ENCODE measurements at places on chromosomes 1 and 21.

DNA sequence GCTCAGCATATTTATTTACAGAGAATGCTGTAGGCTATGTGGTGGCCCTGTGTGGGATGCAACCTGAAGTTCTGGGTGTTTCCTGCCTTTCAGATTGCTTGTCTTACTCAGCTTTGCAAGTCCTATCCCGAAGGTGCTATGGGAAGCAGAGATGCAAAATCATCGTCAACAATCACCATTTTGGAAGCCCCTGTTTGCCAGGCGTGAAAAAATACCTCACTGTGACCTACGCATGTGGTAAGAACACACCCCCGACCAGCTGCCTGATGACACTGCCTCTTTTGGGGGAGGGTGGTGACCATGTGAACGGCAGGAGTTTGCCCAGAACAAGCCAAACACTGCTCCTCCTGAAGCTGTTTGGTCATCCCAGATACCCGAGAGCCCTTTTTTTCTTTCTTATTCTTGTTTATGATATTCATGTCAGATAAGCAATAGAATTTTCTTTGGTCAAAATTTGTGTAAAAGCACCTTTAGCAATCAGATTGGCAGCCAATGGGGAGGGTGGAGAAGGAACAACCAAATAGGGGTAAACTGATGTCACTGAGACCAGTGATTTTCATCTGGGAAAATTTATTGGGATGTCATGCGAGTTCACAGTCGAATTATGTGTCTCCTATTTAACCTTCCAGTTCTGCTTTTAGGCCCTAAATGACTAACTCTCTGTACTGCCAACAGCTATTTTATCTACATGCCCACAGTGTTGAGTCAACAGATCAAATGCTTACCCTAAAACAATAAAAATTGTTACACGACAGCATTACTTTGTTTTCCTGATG lies 82.6 kb downstream of the EVA1C start:
- DNase-seq, result no peak

DNA sequence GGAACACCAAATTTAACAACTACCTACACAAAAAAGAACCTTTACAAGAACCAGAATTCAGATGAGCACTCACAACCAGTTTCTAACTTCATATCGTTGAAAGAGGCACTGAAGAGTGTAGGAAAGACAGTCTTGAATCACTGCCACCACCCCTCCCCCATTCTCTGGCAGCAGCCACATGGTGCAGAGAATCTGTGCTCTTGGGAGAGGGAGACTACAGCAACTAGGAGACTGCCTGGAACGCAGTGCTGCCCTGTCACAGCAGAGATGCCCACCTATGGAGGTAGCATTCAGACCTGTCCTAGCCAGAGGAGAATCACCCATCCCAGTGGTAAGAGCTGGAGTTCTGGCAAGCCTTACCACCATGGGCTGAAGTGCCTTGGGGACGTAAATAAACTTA lies 7.3 kb downstream of the CCN1 start:
- no peak for DNase-seq

GRCh38 chr1:244050835-244051444 lies at the start of gene ZBTB18:
TSS of gene ZBTB18 (plus strand) at chr1:244051283. CDS start at chr1:244051432, 149 bp downstream.
- DNase-seq, result no peak

DNA sequence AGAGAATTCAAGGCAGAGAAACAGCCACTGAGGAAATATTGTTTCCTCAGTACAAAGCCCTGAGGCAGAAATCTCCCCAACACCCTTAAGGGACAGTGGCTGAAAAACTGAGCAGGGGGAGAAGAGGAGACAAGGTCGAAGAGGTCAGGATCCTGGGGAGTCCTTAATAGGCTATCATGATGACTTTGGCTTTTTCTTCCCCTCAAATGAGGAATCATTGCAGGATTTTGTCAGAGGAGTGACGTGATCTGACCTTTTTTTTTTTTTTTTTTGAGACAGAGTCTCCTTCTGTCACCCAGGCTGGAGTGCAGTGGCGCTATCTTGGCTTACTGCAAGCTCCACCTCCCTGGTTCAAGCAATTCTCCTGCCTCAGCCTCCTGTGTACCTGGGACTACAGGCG lies 10.2 kb downstream of the MAP7D1 start:
- DNase-seq, result no peak

DNA sequence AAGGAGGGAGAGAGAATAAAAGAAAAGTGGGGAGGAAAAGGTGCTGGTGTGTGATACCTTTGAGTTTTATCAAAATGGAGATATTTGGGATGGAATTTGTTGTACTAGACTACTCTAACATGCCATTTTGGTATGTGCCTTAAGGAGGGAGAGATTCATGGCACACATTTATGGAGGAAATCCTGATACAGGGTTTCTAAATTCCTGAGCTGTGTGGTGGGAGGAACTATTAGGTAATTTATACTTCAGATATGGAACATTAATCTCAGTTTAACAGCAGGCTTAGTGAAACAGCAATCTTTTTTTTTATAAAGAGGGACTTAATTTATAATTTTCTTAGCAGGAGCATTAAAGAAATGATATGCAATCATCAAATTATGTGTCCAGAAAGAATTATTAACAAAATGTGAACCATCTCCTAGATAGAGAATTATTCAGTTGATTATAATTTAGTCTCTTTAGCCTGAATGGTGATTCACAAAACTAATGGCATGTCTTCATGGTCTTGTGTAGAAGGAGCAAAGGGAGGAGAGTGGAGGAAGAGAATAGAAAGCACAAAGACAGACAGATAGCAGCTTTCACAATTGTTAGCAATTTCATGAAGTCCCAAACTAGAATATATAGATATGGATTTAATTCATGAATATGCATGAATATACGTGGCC lies 301.6 kb downstream of the HLX start:
- DNase-seq, result no peak

DNA sequence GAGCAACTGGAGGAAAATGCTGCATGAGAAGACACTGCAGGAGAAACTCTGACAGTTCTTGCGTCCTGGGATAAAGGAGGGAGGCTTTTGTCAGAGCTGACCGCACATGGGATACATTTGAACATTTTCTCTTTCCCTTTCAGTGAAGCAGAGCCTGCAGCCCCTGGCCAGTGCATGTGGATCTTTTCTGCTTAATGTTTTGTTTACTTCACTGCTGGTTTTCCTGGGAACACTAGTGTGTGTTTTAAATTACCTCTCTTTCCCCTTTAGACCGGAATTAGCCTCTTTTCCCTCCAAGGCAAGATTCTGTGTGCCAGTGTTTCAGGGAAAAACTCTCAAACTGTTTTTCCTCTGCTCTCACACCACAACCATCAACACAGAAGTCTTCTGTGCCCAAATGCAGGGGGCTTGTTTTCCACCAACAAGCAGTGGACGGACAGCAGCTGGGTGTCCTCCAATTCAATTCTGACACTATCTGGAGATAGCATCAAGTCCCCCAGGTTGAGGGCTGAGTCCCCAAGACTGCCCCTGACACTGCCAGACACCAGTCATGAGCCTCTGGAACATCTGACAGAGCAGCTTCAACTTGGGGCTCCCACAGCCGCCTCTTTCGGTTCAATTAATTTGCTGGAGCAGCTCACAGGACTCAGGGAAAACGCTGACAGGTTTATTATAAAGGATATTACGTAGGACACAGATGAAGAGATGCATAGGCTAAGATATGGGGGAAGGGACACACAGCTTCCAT lies 136.2 kb downstream of the RHOU start:
- no peak for DNase-seq

DNA sequence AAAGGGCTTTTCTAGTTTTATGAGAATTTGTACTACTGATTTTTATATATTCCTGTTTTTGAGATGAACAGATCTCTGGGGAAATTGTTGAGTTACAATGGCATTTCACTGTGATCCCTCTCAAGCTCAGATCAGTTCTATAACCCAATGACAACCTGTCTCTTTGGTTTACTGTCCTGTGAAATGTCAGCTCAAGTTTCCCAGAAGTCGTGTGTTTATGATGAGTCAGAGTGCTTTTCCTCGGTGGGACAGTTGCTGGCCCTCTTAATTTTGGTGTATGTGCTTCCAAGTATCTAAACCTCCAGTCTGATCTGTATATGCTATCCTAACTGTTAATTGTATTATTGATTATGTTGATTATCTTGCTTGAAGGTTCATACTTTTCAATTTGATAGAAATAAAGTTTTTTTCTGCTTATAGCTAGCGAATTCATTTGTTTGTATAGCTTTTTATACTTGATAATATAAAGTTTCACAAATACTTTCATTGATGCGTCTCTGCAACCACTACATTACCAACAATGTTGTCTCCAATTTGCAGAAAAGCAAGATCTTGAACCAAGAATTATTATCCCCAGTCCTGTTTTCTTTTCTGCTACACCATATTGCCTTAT lies 77.5 kb upstream of the DNAJC6 start:
- no peak for DNase-seq

- no peak for DNase-seq
Observed at GRCh38 chr1:61504305-61504704, 220.6 kb downstream of the TM2D1 start.

- DNase-seq, result no peak
Observed at GRCh38 chr1:203178083-203178482, 2.5 kb upstream of the MYBPH start.

DNA sequence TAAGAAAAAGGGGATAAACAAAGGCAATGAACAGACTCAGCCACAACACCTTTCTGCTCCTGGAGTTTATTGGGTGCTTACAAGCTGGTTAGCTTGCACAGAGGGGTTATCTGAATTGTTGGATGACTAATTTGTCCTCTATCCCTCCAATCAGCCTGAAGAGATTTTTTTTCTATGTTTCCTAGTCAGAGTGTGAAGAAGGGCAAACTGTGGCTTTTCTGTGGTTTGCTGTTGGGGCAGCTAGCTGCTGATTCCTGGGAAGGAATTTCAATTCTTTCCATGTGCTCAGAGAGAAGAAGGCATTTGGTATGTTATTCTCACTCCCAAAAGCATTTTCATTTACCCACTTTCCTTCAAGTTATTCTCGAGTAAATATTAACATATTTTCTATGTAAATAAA lies 48.6 kb downstream of the PCP4 start:
- DNase-seq, result no peak

DNA sequence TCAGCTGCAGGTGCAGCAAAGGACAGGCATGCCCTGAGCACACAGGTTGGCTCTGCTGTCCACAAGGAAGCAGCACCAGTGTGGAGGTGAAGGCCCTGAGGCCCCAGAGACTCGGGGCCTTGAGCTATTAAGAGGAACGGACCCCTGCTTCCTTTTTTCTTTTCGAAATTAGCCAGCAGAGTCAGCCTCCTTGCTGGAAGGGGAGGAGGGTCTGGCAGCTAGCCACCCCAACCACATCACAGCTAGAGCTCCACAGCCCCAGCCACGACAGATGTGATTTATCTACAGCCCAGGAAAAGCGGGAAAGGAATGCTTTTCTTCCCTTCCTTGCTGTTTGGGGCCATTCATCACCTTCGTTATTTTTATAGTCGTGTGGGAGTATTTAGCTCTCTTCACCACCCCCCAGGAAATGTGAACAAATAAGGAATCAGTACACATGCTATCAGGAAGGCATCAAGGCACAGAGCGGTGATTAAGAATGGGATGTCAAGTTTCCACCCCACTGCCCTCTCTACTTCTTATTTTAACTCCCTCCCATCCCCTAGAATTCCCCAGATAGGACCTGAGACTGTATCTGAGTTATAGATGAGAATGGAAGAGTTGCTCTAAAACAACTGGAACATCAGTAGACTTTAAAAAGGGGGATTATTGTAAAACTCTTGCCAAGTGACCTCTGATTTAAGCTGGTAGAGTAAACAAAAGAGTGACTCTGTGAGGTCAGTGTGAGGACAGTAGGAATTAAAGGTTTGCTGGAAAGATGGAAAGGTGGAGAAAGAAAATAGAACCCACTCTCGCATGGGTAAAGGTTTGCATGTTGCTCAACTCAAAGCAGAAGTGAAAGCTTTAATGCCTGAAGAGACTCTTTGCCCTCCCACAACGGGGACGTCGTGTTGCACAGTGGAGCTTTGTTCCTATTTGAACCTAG lies 224.7 kb upstream of the GJB5 start:
- no peak for DNase-seq

GRCh38 chr1:21592086-21592865 lies 76.9 kb downstream of the RAP1GAP start:
- no peak for DNase-seq

- no peak for DNase-seq
Observed at GRCh38 chr1:229554886-229555621, 3.5 kb downstream of the ABCB10 start.

- no peak for DNase-seq
Observed at GRCh38 chr1:172719694-172720138, 60.8 kb downstream of the FASLG start.

DNA sequence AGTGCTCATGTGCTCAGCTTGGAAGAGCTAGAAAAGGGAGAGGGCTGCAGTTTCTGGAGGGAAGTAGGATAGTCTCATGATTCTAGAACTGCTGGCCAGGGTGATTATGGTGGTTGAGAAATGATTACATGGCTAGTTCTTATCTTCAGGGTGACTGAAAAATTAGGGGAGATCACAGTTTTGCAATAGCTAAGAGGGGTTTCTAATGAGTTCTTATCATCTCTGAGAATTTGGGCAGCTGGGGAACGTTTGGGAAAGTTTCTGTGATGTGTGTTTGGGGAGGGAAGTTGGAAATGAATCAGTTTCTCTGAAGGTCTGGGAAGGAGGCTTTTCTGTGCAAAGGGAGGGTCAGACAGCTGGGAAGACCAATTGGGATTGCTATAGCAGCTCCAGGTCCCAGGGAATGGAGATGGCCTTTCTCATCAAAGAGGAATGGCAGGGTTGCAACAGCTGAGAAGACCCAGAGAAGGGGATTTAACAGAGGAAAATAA lies 7.6 kb upstream of the RHOU start:
- no peak for DNase-seq

DNA sequence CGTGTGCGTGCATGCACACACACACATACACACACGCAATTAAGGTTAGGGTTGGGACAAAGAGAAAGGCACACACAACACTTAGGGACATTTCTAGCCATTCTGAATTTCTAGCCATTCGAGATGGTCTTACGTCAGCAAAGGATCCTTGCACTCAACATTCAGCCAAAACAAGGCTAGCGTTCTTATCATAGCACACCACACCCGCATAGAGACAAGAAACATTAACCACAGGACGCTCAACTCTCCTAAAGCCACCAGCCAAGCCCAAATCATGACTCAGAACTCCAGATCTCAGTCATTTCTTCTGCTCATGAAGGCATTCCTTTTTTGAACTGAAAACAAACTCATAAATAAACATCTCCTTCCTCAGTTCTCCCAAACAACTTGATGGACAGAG lies 106.8 kb downstream of the LMO4 start:
- DNase-seq, result no peak

- DNase-seq, result no peak
Observed at GRCh38 chr1:42328047-42328625, 6.9 kb downstream of the FOXJ3 start.

GRCh38 chr1:150003801-150004200 lies 6.7 kb downstream of the OTUD7B start:
- no peak for DNase-seq

GRCh38 chr1:40796939-40797667 lies 13.5 kb downstream of the KCNQ4 start:
- no peak for DNase-seq

DNA sequence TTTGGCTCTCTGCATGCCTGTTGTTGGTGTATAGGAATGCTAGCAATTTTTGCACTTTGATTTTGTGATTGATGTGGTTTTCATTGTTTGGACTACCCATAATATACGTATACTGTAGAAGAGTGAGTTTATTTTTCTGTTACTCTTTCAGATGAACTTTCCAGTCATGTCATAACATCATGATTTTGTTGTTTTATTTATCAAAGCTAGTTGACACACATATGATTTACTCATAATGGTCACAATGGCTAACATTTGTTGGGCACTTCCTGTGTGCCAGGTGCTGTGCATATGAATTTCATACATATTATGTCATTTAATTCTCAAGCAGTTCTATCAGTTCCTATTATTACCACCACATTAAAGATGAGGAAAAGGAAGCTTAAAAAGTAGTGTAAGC lies 98.1 kb upstream of the GUCA2B start:
- DNase-seq, result no peak
